ENCODE measurements at places on chromosomes 13 and 19. TPM values are rescaled to one million over a fixed set of nuclear protein-coding genes. Genes with fewer than 3 reads are reported as not detected.

The CGB3 gene
- not detected for total RNA-seq

The MAB21L1 gene
- 1.1 TPM for total RNA-seq

The NDUFA13 gene
- total RNA-seq = 28.6 TPM

DNA sequence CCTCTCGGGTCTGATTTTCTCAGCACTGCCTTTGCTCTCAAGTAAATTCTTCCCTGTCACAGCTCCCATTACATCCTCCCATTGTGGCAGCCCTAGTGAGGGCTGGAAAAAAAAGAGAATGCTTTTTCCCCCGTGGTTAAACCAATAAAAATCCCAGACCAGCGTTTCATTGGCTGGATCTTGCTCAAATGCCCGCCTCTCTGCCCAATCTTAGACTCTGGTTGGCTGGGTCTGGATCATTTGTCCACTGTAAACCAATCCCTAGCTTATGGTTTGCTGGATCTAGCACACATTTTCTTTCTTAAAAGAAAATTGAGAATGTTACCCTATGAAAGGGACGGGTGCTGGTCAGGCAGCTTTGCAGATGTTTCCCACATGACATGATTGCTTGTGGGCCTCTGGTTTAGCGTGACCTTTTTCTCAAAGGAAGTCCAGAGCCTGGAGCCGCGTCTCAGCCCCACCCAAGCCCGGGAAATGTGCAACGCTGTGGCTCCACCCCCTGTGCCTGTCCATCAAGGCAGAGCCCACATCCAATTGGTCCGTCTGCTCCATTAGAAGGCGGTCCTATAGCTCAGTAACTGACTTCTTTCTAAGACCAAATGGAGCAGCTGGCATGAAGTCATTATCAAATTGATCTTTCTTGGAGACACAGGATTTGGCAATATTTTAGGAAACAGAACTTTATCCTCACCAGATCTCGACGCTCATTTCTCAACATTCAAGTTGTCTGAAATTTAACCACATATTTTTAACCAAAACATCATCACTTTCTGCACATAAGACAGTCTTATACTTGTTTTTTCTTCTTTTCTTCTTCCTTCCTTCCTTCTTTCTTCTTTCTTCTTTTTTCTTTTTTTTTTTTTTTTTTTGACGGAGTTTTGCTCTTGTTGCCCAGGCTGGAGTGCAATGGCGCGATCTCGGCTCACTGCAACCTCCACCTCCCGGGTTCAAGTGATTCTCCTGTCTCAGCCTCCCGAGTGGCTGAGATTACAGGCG is 2.6 kb upstream of the MCEMP1 start:
- DNase-seq = no peak

GRCh38 chr13:45441633-45442032 is 23.1 kb upstream of the COG3 start:
- no peak for DNase-seq

GRCh38 chr13:106498571-106498970 is 36.9 kb downstream of the EFNB2 start:
- DNase-seq = no peak

- no peak for DNase-seq
Measured at GRCh38 chr13:29260684-29261083, 334.8 kb downstream of the SLC7A1 start.

DNA sequence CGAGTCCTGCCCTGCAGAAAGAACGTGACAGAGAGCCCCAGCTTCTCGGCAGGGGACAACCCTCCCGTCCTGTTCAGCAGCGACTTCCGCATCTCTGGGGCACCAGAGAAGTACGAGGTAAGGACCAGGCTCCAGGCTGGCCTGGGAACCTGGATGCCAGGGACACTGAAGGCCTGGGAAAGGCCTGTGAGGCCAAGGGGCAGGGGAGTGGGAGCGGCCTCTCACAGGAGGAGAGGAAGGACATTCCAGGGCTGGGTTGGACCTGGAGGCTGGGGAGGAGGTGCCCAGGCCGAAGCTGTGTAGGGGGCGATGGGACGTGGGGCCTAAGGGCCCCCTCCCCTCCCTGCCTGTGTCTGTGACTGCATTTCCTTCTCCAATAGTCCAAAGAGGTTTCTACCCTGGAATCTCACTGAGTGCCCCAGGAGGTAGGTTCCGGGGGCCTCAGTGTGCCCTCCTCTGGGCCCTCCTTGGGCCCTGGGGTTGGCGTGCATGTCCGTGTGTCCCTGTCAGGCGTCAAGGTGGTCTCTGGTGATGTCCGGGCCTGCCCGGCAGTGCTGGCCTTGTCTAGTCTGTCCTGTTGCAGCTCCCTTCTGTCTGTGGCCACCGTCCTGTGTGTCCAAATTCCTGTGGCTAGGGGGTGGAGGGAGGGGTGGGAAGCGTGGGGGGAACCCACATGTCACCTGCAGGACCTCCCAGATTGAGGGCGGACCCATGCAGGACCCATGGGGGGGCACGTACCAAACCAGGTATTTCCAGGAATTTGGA is 16.9 kb upstream of the CD22 start:
- DNase-seq = no peak

GRCh38 chr19:30062907-30063649 is 121.0 kb downstream of the URI1 start:
- DNase-seq = no peak

GRCh38 chr19:16035601-16036297 is 40.5 kb upstream of the TPM4 start:
- DNase-seq = no peak

GRCh38 chr13:89786531-89786930 is 1561.0 kb upstream of the MIR17HG start:
- DNase-seq = no peak

DNA sequence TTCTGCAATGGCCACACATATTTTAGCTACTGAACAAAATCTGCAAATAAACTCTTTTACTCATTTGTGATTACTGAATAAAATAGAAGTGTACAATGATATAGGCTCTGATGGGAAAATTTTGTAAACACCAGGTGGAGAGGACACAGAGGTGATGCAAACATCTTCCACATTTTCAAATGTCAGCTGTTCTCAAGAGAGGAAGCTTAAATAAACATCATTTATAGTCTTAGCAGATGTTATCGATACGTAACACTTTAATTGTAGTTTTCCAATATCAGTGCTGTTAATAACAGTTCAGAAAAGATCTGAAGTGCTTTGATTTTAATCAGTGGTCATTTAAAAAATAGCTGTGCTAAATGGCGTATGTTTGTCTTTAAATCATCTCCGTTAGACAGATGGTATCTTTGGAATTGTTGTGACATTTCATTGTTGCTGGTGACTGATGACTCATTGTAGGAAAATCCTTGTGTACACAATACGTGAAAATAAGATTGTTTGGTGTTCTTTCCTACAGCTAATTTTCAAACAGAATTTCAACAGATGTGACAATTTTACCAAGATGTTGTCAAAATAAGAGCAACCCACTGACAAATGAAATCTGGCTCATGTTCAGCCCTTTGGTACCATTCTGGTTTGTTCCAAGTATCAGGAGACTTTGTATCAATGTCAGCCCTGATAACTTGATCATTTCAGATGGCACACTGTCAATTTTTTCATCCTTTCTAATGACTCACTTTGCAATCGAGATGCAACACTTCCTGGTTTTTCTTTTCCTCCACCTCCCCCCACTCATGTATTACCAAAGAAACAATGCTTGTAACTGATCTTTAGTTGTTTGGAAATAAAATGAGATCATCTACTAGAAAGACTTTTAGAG is 516.0 kb downstream of the DCT start:
- no peak for DNase-seq

GRCh38 chr19:39238944-39239343 is 5.9 kb downstream of the IFNL3 start:
- DNase-seq = no peak

Data from uterus (tissue), 4 donors.